HEK293T (cell line): ENCODE measurements at places on chromosomes 4 and X.

DNA sequence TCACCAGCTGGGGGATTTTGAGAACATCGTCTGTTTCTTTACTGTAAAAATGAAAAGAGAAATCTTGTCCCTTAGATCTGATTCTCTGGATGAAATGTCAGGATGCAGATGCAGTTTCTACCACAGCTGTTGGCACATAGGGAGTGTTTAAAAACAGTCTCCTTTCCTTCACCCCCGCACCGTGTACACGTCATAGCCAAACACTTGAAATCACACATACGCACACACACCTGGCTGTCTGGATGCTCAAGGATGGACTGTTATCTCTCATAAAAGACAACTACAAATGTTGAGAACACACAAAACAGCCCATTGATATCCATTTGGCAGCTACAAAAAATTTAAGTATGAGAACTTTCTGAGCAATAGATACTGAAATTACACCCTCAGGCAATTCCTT, 275.8 kb upstream of the CLNK start:
- DNase-seq = no peak

GRCh38 chrX:10165580-10166247, 8.9 kb downstream of the CLCN4 start:
- DNase-seq = no peak

DNA sequence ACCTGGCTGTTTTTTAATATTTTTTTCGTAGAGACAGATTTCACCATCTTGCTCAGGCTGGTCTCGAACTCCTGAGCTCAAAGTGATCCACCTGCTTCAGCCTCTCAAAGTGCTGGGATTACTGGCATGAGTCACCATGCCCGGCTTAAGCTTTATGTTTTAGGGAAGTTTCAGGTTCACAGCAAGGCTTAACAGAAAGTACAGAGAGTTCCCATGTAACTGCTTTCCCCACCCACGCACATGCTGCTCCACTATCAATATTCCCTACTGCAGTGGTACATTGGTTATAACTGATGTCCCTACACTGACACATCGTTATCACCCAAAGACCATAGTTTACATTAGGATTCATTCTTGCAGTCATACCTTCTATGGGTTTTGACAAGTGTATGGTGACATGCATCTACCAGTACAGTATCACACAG, 62.7 kb downstream of the PRPS1 start:
- no peak for DNase-seq

GRCh38 chrX:79167462-79167861, 23.0 kb downstream of the GPR174 start:
- no peak for DNase-seq
